ENCODE measurements at places on chromosomes 7 and 10. TPM values are rescaled to one million over a fixed set of nuclear protein-coding genes. Genes with fewer than 3 reads are reported as not detected.

DNA sequence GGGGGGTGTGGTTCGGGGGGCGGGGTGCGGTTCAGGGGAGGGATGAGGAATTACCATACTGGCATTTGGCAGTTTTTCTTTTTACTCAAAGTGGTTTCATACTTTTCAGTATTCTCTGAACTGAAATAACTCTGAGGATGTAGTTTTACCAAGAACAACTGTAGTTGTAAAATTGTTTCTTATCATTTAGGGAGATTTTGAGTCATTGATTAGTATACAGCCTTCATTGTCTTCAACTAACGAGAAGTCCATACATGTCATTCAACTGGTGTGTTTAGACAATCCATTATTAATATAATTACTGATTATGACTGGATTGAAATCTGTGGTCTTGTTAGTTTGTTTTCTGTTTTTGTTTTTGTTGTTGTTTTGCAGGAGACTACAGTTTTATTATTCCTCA, 40.8 kb downstream of the COPG2 start:
- no peak for DNase-seq

DNA sequence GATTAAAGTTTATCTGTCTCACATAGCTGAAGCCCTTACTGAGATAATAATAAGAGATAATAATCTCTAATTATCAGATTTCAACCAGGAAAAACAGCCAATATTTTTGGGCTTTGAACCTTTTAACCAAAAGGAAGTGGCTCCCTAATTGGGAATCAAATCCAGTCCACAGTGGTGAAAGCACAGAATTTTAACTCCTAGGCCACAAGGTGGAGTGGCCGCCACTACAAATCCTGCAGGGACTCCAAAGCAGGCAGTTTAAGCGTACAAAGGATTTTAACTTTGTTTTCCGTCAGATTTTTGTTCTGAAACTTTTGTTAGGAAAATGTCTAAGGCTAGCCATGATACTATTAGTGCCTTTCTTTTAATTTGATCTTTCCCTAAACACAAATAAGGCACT, 99.6 kb upstream of the CCNY start:
- no peak for DNase-seq

DNA sequence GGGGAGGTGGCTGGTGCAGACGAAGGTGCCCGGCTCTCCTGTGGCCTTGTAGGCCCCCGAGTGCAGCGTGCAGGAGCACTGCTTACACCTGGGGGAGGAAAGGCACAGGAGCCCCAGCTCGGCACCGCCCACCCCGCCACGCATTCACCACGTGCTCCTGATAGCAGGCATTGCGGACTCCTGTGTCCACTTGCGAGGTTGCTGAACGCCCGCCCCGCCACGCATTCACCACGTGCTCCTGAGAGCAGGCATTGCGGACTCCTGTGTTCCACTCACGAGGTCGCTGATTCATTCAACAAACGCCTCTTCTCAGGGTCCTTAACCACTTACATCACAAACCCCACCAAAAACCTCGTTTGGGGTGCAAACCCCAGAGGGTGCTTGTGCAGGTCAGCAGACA, 13.9 kb downstream of the MICALL2 start:
- DNase-seq = no peak

DNA sequence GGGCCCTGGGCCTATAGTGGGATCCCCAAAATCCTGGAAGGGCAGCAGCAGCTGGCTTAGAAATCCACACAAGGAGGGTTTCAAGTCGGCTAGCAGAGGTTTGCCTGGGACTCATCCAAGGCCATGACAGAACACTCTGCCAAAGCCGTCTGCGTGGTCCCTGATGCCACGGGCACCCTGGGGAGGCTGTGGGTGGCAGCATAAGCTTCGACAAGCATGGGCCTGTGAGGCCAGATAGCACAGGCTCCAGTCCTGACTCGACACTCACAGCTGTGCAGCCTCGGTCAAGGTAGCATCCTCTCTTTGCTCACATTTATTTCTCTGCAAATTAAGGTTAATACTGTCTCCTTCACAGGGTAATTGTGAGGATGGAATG, 138.3 kb downstream of the JCAD start:
- no peak for DNase-seq

DNA sequence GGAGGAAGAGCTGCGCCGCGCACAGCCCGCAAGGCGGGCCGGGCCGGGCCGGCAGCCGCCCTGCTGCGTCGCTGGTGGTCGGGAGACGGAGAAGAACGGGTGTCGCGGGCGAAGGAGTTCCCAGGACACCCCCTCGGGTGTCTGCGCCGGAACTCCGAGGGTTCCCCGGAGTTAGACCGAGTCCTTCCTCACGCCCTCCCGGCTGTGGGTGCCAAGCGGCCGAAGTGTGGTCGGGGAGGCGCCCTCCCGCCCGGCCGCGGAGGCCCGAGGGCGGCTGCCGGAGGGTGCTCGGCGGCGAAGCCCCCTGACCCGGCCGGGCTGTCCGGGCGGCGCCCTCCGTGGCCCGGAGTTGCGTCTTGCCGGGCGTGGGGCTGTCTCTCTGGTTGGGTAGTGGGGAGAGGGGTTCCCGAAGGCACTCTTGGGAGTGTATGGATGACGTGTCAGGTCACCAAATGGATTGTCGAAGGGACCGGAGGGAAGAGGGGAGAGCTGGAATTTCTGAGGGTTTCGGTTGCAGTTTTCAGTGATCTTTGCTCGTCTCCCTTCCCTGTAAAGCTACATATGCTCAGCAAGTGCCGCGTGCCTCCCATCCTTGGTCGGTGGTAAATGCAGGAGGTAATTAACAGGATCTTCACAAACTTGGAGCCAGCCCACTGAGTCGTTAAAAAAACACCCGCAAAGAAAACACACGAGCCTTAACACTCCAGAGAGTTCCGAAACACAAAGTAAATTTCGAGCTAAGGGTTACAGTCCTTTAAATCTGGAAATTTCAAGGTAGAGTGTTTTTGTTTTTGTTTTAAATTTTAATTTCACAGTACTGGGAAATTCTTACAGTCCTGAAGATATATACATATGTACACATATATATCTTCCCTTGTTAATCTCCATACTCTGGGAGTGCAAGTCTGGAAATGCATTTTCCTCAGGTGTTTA, 871 bp downstream of the ST7 start:
- DNase-seq = peak; percentile 80

DNA sequence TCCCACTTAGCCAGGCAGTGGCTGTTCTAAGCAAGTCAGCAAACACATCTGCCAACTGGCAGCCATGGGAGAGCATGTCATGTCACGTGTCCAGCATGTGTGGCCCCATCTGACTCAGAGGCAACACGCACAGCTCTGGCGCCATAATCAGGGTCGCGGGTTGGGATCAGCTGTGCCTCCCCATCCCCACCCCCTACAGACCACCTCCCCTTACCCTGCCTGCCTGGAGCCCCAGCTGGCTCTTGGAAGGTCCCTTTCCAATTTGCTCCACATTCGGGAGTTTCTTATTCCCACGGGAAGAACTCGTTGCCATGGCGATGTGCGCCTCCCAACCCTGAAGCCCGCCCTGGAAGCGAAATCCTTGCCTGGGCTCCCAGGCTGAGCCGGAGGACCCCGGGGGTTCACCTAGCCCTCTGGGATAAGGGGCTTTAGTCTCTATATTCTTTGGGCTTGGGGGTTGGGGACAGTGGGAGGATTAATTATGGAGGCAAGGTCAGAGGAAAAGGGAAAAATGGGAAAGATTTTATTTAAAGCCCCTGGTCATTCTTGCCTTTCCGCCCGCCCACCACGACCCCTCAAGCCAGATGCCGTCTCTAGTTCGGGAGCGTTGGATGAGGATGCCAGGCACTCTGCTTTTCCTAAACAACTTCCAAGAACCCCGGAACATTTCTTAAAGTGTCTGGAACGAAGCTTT, 283.7 kb downstream of the ZEB1 start:
- DNase-seq = peak; percentile 96

- DNase-seq = no peak
Observed at GRCh38 chr7:13034693-13035092, 347.3 kb downstream of the ARL4A start.

- DNase-seq = no peak
Observed at GRCh38 chr7:26916779-26917320, 52.5 kb upstream of the SKAP2 start.

SPDYE8 gene
- not detected for total RNA-seq

CPXM2 gene
- total RNA-seq = 94.5 TPM

All from sigmoid colon (tissue), 7 donors.